Hippocampal formation (tissue), 2 donors: ENCODE measurements at places on chromosomes 4 and X.

DNA sequence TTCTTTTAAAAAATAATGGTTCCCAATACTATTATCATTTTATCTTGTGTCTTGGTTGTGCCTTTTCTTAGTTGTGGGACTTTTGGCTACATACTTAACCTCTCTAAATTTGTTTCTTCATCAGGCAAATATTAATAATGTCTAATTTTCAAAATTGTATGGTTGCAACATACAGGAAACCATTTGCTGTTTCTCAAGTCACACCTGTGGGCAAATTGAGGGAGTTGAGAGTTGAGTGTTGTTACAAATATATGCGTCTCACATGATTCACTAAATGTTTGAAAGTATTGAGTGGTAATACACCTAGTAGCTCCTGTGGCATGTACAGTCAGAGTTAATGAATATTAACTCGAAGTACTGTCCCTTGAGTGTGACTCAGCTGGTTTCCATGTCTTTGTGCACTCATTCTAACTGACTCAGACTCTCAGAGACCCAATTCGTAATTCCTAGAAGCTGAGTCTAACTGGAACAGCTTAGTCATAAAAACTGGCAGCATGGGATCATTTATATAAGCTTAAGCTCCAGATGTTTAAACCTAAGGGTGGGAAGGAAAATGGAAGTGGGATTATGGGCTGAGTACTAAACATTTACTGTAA lies 802.4 kb downstream of the TRIML1 start:
- DNase-seq = no peak

GRCh38 chrX:68498508-68499379 lies at the start of gene YIPF6:
YIPF6 (plus strand) TSS chrX:68499051; CDS start chrX:68499067, 16 bp downstream.
- DNase-seq = peak; percentile 45

- DNase-seq = no peak
These were observed 94.7 kb upstream of the PUDP start for GRCh38 chrX:7242613-7243012.

GRCh38 chr4:187840814-187841213 lies 154.8 kb upstream of the ZFP42 start:
- DNase-seq = no peak

DNA sequence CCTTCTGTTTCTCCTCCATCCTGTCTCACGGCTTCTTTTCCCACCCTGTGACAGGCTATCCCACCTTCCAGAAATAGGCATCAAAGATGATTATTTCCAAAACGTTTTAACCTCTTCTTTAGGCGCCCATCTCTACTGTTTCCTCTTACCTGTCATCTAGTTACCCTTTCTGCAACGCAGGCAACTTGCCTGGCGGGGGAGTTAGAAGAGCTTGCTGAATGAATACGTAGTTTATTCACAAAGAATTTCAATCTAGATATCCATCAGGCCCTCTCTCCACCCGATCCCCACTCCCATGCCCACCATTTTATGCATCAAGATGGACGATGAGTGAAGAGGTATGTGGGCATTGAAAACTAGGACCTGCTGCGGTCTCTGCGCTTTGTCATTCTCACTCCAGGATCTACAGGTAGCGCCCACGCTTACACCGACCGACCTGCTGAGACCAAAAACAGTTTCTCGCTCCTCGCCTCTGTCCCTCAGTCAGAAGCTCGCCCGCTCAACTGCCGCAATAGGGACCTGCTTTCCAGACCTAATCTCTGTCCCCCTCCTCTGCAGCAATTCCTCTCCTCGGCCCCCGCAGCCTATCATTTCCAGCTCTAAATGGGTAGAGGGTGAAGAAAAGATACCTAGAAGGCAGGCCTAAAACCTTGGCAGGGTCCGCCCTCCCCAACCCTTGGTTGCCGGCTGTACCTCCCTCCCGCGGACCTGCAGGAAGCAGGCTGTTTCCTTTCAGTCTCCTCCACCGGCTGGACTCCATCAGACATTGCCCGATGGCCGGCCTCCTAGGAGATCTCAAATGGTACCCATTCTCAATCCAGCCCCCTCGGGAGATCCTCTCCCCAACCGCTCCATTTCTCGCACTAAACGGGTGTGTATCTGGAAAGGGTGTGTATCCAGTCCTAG lies 624 bp downstream of the BEX5 start:
- no peak for DNase-seq

- DNase-seq = peak; percentile 34
These were observed 27.7 kb downstream of the CD38 start for GRCh38 chr4:15805583-15806517.

DNA sequence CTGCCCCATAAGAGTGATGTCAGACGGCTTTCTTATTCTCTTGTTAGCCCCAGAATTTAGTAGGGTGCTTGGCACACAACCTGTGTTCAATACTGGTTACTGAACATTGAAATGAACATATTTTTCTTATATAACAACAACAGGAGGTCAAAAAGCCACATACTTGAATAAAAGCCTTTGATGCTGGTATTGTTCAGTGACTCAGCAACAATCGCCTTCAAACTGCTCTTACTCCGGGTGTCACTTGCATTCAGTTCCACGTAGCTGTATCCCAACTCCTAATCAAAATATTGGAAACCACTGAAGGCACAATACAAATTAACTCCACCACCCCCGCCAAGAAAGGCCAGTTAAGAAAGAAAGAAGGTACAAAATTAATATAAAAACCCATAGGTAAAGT lies 61.5 kb downstream of the RFC1 start:
- DNase-seq = no peak

GRCh38 chrX:148412006-148412405 lies 88.4 kb upstream of the AFF2 start:
- DNase-seq = no peak

GRCh38 chrX:11531226-11531625 lies 134.5 kb downstream of the ARHGAP6 start:
- peak; percentile 0 for DNase-seq

- no peak for DNase-seq
These were observed 194.2 kb downstream of the CLCN4 start for GRCh38 chrX:10350981-10351380.

- DNase-seq = no peak
These were observed 206.0 kb downstream of the DCTD start for GRCh38 chr4:182711211-182711610.

DNA sequence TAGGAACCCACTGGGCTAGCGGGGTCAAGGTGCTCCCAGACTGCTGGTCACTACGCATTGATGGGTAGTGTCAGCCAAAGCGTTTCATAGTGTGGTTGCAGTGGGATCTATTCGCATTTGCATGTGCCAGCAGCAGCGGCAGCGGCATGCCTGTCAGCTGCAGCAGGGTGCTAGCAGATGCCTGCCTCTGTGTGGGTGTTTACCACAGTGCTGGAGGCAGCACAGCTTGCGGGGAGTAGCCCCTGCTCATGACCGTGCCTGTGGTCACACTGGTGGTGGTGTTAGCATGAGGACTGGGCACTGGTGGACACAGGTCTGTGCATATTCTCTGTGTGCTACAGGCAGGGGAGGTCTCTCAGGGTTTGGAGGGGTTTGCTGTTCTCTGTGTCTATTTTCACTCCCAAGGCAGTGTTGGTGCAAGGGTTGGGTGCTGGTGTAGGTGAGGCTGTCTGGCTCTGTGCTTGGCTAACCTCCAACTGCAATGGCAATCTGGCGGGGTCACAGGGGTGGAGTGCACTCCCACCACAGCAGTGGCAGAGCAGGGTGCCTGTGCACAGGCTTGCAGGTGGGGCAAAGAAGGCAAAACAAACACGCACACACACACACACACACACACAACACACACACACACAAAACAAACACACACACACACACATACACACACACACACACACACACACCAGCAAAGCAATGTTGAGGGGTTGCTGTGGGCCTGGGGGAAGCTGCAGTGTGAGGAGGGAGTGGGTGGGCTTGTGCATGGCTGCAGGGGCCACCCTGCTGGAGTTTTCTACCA lies 184.4 kb downstream of the GLUD2 start:
- no peak for DNase-seq

- no peak for DNase-seq
These were observed 50.3 kb downstream of the FTHL17 start for GRCh38 chrX:31021537-31021936.

- no peak for DNase-seq
These were observed 7.0 kb upstream of the TRPC5OS start for GRCh38 chrX:111868726-111869638.

- DNase-seq = no peak
These were observed 143.6 kb downstream of the GRID2 start for GRCh38 chr4:92447255-92447905.

GRCh38 chr4:104530426-104530825 lies 35.7 kb upstream of the CXXC4 start:
- no peak for DNase-seq

DNA sequence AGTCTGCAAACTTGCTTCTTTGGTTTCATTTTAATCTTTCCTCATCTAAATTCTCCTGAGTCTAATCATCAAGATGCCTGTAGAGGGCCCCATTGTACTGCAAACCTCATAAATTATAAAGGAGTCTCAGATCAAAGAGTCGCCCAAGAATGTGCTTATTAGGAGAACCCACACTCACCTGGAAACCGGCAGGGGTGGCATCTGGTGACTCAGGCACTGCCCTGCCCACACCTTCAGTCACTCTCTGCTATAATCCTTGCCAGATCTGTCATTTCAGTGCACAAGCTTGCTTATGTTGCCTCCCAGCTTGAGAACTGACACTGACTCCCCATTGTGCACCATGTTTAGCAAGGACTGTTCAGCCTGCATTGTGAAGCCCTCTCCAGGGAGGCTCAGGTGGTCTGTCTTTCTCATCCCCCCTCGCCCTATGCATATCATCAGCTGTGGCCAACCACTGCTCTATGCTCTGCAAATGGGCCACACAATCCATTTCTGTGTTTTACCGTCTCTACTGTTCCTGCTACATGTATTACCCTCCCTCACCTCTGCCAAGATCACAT lies 12.4 kb downstream of the EPGN start:
- no peak for DNase-seq

DNA sequence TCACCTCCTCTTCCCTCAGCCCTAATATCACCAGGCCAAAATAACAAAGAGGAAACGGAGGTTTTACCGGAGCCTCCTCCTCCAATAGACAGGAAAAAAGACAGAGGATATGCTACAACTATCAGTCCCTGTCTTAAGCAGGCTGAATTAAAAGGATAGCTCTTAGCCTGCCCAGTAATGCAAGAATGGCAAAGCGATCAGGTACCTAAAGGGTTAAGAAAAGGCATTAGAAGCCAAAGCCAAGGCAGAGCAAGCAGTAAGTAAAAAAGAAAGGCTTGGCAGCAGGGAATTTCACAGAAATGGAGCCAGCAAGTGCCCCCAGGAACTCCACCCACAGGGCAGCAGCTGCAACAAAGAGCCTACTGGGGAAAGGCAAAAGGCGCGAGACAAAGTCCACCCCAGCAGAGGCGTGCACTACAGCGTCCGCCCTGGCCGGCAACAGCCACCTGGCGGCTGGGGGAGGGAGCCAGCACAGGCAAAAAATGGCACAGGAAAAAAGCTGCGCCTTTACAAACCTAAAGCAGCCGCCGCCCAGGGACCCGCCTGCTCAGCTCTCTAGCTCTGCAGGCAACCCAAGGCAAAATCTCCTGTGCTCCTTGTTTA lies 220.6 kb upstream of the ZC4H2 start:
- DNase-seq = no peak

GRCh38 chr4:145524552-145524951 lies 42.9 kb downstream of the SMAD1 start:
- no peak for DNase-seq

GRCh38 chr4:139282721-139283075 lies 2.7 kb upstream of the MGARP start:
- DNase-seq = no peak

GRCh38 chr4:184751585-184751956 lies 17.7 kb upstream of the CENPU start:
- DNase-seq = no peak

GRCh38 chr4:146186596-146186995 lies 11.1 kb downstream of the LSM6 start:
- no peak for DNase-seq

GRCh38 chrX:26470941-26471340 lies 255.0 kb downstream of the MAGEB5 start:
- DNase-seq = no peak

- DNase-seq = no peak
These were observed 90.5 kb downstream of the RTL5 start for GRCh38 chrX:72041176-72041575.

- no peak for DNase-seq
These were observed 65.6 kb downstream of the DCAF8L1 start for GRCh38 chrX:27915617-27916016.

GRCh38 chr4:73275318-73275654 lies 16.7 kb upstream of the ANKRD17 start:
- no peak for DNase-seq
